MCF 10A (cell line): ENCODE measurements at places on chromosomes 11 and 22. TPM values are rescaled to one million over a fixed set of nuclear protein-coding genes. Genes with fewer than 3 reads are reported as not detected.

FOSL1 gene
- 95.3 and 124 TPM in 2 replicates for total RNA-seq

USH1C gene
- total RNA-seq: not detected in 2 replicates

HTR3B gene
- total RNA-seq: not detected in 2 replicates

ACTN3 gene
- total RNA-seq: not detected in 2 replicates
